Stimulated activated CD8-positive, alpha-beta memory T cell treated with anti-CD3 and anti-CD28 coated beads, Interleukin-7, amount 100 ng/mL, for 4 hours (primary cell): ENCODE measurements at places on chromosomes 5 and 9.

GRCh38 chr5:147918101-147918685, 11.9 kb upstream of the C5orf46 start:
- no peak for DNase-seq

- no peak for DNase-seq
Observed at GRCh38 chr9:34712140-34712539, 2.2 kb upstream of the CCL21 start.

DNA sequence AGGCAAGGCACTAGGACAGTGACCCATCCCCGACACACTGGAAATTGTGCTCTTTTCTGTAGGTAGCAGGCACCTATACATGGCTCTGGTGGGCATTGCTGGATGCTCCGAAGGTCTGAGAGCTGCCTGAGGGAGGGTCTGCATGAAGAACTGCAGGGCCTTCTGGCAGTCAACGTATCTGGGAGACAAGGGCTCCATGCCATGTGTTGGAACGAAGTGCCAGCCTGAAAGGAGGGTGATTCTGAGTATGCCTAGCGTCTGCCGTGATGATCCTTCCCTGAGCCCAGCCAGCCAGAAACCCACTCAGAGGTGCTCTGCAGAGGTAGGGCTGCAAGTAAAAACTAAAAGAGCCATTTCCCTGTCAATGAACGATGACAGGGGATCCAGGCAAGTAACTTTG, 453.2 kb downstream of the MED10 start:
- no peak for DNase-seq

GRCh38 chr9:36150574-36151315, 14.2 kb downstream of the GLIPR2 start:
- no peak for DNase-seq

GRCh38 chr5:178083922-178084321, 29.4 kb upstream of the N4BP3 start:
- no peak for DNase-seq

DNA sequence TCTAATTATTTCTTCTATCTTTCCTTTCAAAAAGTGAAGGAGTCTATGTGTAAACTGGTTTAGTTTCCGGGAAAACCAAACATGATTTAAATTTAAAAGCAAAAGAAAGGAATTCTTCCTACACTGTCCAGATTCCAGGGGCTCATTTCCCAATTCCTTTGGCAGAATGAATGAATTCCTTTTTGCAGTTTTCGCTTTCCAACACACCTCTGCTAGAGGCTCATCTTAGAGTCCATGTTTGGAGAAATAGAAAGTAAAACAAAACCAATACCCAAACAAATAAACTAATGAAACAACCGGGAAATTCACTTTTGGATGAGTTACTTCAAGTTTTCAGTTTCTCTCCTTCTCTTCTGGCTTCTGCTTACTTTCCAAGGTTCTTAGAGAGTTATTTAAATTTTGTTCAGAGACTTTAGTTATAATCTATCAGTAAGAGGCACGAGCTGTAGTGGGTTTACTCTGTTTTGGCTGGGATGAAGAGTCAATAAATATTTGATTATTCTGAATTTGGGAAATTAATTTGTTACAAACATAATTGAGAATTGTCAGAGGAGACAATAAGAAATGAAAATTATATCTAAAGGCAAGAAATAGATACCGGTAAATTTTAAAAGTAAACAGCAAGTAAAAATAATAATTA, 365.0 kb upstream of the CDH9 start:
- no peak for DNase-seq

- peak; percentile 52 for DNase-seq
Observed at GRCh38 chr5:126422994-126423788, at the start of gene GRAMD2B. TSS of gene GRAMD2B (plus strand) at chr5:126423409. CDS start at chr5:126423607, 198 bp downstream.

- no peak for DNase-seq
Observed at GRCh38 chr9:127273326-127273725, 8.8 kb downstream of the GARNL3 start.

DNA sequence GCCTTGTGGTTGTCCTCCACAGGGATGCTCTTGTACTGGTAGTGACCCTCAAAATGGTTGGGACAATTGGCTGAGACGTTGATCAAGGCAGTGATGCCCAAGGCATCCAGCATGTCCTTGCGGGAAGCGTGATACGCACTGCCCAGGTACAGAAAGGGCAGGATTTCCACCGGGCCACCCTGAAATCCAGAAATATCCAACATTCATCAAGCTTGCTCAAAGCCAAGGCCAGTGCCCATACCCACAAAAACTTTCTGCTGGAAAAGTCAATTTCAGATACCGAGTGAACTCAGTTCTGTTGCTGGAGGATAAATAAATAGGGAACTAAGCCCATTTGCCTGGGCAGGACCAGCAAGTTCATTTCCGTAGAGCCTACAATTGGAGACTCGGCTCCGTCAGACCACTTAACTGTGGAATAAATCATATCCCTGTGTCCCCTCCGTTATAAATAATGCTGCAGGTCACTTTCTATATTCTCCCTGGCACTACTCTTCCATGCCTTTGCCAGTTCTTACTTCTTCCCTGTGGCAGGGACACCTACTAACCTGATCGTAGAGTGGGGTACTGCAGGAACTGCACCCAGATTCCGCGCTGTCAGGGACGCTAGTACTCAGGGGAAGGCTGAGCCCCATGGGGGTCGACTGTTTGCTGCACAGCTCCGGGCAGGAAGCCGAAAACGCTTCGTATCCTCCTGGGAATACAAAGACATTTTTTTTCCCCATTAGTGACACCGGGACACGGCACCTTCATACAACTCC, 1.2 kb downstream of the DUSP1 start:
- DNase-seq: no peak

DNA sequence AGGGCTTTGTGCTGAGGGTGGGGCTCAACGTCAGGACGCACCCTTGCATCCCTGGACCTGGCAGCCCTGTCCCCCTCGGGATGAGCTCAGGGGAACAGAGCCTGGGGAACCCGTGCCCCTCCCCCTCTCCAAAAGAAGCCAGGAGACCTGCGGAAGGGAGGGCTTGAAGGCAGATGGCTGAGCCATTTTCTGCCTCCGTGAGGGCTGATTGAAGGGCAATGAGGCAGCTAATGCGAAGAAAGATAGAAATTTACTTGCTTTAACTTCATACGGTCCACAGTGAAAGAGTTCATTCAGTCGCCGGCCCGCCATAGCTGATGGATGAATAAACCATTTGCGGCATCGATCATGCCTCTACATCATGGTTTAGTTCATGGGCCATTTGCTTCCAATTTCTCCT, 28.8 kb downstream of the ASS1 start:
- no peak for DNase-seq

- no peak for DNase-seq
Observed at GRCh38 chr5:59616413-59616812, 277.1 kb downstream of the PDE4D start.

DNA sequence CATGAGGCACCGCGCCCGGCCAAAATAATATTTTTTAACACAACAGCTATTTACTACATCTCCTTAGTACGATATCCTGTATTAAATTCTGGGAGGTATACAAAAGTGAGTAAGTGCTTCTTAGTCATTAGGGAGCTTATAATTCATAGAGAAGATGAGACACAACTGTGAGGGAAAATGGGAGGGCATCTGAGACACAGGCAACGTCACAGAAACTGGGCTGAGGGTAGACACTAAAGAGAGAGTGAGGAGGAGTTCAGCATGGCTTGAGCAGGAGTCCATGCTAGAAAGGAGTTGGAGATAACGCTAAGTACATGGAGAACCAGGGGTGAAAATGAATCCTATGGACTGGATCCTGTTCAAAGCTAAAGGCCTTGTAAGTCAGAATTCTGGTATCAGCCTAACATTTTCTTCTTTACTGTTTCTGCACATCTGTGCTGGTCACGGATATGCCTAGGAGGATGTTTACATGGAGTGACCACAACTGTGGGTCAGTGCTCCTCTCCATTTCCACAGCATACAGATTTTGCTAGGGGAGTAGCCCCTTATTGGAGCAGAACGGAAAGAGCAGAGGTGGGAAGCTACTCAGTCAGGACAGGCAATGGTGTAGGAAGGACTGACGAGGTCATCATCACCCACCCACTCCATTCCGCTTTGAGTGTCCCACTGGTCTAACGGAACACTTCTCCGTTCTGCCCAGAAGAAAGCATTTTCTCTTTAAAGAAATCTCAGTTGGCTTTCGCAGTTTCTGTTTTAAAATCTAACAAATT, 310.4 kb upstream of the EFNA5 start:
- no peak for DNase-seq

GRCh38 chr9:33868440-33868973, 51.5 kb downstream of the UBE2R2 start:
- no peak for DNase-seq

DNA sequence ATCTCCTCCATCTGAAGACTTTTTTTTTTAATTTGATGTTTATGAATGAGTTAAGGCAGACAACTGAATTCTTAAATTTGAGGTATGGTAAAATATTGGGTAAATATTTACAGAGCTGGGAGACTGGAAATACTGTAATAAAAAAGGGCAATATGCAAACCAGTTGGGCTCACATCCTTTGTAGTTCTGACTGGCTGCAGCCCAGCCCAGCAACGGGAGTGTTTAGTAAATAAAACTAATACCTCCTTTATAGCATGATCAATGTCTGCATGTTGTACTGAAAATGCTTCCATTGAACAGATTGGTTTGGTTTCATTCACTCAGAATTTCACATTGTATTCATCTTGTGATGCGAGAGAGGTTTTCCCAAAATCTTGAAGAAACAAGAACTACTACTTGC, 365.0 kb downstream of the DMRT2 start:
- DNase-seq: no peak

GRCh38 chr5:7925961-7926695, 57.2 kb downstream of the MTRR start:
- no peak for DNase-seq

DNA sequence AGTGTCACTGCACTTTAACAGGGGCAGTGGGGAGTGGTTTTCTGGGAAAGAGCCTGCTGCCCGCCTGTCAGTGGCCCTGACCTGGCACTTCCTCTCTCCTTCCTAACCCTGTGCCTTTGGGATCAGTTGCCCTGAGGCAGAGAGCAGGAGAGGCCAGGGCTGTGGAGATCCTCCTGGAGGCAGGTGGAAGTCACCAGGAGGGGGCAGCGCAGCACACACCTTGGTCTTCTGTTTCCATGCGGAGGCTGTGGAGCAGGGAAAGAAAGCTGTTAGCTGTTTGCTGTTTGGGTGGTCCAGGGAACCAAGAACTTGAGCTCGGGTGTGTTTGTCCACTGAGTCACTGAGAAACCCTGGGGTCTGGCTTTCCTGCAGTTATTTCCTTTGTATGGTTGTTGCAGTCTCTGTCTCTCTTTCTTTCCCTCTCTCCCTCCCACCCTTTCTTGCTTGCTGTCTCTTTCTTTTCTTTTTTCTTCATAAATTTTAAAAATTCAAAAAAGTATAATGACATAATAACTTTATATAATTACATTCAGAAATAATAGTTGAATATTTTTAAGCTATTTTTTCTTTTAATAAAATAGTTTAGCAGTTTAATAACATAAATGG, 28.1 kb downstream of the NTRK2 start:
- peak; percentile 4 for DNase-seq

- no peak for DNase-seq
Observed at GRCh38 chr5:68973696-68974095, 120.1 kb upstream of the SLC30A5 start.
